ENCODE measurements at places on chromosomes 6 and 20.

GRCh38 chr20:1102016-1102415 lies 16.4 kb upstream of the PSMF1 start:
- DNase-seq, result no peak

GRCh38 chr6:119443993-119444641 lies 94.6 kb upstream of the MAN1A1 start:
- no peak for DNase-seq

DNA sequence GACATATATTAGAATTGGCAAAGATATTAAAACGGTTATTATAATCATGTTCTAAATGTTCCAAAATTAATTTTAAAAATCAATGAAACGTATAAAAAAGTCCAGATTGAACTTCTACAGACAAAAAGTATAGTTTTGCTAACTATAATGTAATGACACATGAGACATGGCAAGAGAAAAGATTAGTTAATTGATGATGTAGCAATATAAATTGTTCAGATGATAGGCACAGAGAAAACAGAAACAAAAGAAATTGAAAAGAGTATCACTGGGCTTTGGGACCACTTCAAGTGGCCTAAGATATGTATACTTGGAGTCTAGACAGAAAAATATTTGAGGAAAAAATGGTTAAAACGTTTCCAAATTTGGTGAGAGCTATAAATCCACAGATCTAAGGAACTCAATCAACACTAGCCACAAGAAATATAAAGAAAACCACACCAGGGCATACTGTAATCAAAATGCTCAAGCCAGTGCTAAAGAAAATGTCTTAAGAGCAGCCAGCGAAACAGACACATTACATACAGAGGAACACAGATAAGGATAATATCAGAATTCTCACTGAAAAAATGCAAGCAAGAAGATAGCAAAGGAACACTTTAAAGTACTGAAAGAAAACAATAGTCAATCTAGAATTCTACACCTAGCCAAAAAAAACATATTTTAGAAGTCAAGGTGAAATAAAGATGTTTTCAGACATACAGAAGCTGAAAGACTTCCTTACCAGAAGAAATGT lies 172.6 kb upstream of the FOXQ1 start:
- DNase-seq, result no peak

DNA sequence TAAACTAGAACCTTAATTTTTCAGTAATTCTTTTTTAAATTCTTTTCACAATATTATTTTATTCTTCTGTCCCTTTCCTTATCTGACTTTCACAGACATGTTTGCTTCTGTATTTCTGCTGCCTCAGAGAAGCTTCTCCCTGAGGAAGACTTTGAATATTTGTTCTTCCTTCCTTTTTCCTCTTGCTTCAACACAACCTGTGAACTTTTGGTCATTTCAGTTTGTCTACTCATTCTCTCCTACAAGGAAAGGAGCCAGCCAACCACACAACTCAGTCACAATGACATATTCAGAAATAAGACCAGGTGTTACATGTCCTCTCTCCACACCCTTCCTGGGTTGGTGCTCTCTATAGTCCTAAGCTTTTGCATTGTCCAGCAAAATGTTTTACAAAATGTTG lies 310.4 kb downstream of the TFAP2B start:
- DNase-seq, result no peak

GRCh38 chr20:61438285-61438684 lies 186.2 kb downstream of the CDH4 start:
- DNase-seq, result no peak

DNA sequence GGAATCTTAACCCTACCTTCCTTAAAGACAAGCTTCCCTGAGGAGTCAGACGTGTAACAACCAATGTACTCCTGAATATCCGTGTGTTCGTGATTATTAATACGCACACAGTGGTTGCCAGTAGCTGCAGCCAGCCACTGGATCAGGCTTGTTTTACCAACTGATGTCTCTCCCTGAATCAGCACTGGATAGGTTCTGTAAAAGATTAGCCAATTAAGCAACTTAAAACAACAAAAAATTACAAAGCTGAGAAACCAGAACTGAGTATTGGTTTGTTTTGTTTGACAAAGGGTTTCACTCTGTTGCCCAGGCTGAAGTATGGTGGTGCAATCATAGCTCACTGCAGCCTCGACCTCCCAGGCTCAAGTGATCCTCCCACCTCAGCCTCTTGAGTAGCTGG lies 69.3 kb downstream of the MDN1 start:
- no peak for DNase-seq

- no peak for DNase-seq
These were observed 105.6 kb upstream of the TNFAIP3 start for GRCh38 chr6:137761487-137761886.

GRCh38 chr20:15205719-15206118 lies 868.3 kb upstream of the FLRT3 start:
- DNase-seq, result no peak

DNA sequence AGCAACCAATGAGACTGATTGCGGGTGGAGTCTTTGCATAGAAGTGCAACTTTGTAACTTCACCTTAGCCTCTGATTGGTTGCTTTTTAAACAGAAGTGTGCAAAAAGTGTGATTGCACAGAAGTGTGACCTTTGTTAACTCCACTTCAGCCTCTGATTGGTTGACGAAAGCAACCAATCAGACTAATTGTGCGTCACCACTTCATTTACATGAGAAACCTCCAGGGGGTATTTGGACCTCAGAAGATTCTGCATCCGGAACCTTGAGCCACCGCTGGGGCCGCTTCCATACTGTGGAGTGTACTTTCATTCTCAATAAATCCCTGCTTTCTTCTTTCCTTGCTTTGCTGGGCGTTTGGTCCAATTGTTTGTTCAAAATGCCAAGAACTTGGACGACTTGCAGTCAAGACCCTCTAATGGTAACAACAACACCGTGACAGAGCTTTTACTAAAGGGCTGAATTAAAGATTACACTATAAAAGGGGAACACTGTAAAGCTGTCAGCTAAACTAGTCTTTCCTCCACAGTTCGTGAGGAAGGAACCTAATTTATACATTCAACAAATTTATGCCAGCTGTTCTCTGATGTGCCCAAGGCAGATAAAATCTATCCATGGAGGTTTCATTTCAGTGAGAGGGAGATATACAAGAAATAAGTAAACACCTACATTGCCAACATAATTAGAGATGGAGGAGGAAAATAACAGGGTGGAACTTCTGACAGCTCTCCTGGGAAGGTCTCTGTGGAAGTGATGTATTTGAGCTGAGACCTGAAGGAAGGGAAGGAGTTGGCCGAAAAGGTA lies 1.4 kb upstream of the HECA start:
- DNase-seq, result no peak

- no peak for DNase-seq
These were observed 96.1 kb downstream of the NUS1 start for GRCh38 chr6:117771403-117771802.

DNA sequence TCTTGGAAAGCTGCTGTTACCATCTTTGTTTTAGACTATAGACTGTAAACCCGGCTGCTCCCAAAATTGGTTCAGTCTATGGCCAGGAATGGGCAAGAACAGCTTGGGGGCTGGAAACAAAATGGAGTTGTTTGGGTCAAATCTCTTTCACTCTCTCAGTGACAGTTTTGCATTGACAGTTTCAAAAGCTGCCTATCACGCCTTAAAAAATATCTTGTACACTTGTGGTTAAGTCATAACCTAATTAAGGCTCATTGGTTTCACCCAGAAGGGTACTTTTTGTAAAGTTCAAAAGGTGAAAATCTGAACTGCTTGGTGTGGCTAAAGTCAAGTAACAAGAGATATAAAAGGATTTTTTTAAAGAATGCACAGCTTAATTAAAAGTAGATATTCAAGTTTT lies 76.1 kb upstream of the PRL start:
- DNase-seq, result no peak

DNA sequence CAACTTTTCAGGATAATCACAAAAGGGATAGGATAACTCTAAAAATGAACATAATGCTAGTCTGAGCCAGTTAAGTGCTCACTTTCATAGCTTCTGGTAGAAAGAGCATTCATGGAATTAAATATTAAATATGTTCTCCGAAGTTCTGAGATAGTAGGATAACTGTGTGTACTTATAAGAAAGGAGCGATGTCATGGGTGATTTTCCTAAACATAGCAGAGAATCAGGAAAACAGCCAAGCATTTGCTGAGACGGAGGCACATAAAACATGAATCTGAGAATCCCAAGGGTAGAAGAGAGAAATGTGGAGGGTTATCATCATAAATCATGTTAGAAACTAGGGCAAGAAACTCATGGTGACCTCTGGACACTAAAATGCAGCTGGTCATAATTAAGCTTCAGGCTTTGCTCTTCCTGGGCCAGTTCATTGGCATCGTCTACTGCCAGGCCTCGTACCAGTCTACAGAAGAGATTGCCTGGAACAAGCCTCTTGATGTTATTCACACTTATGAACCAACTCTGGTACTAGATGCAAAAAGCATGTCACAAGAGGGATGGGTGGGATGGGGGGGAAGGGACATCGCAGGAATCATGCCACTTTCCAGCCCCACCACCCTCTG lies 436.6 kb downstream of the PRKN start:
- no peak for DNase-seq

GRCh38 chr6:93423542-93423941 lies 4.2 kb upstream of the EPHA7 start:
- no peak for DNase-seq

DNA sequence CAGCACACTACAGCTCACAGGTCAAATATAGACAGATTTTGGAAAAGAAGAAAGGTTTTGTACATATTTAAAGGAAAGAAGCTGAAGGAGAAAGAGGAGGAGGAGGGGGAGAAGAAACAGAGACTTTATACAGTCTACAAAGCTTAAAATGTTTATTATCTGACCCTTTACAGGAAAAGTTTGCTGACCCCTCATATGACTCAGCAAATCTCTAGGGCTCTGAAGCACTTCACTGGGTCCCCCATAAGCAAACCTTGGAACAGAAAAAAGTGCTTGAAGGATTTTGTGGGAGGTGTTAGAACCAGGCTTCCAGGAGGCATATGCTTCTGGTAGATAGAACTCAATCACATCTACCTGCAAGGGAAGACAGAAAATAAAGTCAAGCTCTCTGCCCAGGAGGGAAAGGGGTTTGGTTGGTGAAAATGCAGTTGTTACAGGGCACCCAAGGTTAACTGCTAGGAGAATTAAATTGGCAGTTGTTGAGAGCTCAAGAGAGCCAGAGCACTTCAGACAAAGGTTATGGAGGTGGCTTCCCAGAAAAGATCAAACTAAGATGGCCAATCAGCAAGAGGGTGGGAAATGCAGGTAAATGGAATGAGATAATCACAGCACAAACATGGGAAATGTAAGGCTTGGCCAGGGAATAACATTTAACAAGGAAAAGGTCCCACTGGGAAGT lies 207.4 kb upstream of the SGK1 start:
- no peak for DNase-seq

- DNase-seq, result no peak
These were observed 1548.7 kb downstream of the GRIK2 start for GRCh38 chr6:102942206-102942605.

DNA sequence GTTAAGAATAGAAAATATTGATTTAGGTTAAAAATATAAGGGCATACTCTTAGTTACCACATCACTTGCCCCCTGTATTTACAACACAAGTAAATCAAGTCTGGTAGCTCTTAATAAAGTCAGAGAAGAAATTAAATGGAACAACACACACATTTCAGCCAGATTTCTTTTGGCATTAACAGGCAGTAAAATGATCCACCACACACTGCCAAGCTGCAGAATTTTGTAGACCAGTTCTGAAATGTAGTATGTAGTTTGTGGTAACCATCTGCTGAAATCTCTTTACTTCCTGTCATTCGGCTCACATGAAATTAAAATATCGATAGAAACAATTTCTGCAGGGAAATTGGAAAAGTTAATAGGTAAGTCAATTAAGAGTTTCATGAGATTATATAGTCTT lies 326.8 kb downstream of the KHDRBS2 start:
- no peak for DNase-seq

GRCh38 chr6:107704347-107705013 lies 119.6 kb downstream of the SCML4 start:
- no peak for DNase-seq

- DNase-seq, result no peak
These were observed 122.2 kb upstream of the TFAP2D start for GRCh38 chr6:50591135-50591534.

DNA sequence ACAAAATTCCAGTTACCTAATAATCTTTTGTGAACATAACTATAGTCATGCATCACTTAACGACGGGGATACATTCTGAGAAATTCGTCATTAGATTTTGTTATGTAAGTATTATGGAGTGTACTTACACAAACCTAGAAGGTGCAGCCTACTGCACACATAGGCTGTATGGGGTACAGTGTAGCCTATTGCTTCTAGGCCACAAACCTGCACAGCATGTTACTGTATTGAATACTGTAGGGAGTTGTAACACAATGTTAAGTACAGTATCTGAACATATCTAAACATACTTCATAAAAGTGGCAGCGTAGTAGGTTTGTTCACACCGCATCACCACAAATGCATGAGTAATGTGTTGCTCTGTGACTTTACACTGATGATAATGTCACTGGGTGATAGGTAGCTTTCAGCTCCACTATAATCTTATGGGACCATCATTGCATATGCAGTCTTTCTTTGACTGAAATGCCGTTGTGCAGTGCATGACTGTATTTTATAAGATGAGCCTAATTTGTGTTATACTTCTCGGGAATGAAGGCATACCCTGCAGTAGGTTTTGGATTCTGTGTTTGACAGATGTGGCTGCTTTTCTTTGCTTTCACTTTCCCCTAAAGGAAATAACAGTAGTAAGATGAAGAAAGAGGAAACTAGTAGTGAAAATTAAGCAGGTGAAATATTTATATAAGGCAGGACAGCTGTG lies 365.6 kb downstream of the FARS2 start:
- no peak for DNase-seq

DNA sequence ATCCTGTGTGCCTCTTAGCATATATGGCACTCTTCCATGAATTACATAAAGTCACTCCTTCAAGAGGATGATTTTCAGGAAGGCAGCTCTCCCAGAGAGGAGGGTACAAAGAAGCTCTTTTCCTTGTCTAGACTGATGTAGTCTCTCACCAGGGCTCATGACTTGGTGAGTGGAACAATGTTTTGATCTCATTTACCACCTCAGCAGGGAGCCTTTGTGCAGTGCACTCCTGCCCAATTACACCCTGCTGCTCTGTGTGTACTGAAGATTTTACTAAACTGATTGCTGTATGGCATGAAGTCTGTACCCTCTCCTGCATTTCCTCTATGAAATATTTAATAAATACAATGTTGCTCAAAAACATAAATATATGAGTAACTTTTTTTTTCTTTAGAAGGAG lies 598.3 kb upstream of the HS3ST5 start:
- no peak for DNase-seq

DNA sequence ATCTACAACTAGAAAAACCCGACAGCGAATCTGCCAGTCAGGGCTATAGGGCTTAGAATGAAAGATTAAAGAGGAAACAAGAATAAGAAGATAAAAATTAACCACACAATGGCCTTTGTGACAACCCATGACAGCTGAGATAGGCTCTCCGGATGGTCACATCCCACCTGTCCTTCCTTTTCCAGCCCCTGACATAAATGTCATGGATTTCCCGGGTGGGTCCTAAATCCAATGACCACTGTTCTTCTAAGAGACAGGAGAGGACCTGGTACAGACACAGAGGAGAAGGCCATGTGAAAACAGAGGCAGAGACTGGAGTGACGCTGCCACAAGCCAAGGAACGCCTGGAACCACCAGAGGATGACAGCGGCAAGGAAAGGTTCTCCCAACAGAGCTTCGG lies 41.8 kb downstream of the ATXN1 start:
- no peak for DNase-seq

- no peak for DNase-seq
These were observed 78.2 kb upstream of the NXT1 start for GRCh38 chr20:23272176-23273029.
